A549 treated with Hydrocortisone at 1 μM for 4 hours (cell line): ENCODE measurements at places on chromosomes 1 and 21. TPM values are rescaled to one million over a fixed set of nuclear protein-coding genes. Genes with fewer than 3 reads are reported as not detected.

CFHR4 gene
- not detected in 5 replicates for total RNA-seq

OR2AK2 gene
- not detected in 5 replicates for total RNA-seq

ANXA9 gene
- 0.70 to 1.1 TPM (median 0.84 TPM) in 5 replicates for total RNA-seq

OXCT2 gene
- 0.35 to 0.67 TPM (median 0.43 TPM) in 5 replicates for total RNA-seq

OR6N1 gene
- total RNA-seq = not detected in 5 replicates

CD58 gene
- total RNA-seq = 20.1 to 24.9 TPM (median 23.0 TPM) in 5 replicates

ARTN gene
- total RNA-seq = 0.07 to 0.46 TPM (median 0.22 TPM) in 5 replicates

PROK1 gene
- total RNA-seq = not detected in 5 replicates

KRTAP13-2 gene
- not detected in 5 replicates for total RNA-seq

PTPRC gene
- total RNA-seq = not detected in 5 replicates

POU3F1 gene
- 0.07 TPM in 1 of 5 replicates, not detected in the others for total RNA-seq

MCOLN3 gene
- total RNA-seq = 3.5 to 4.4 TPM (median 3.8 TPM) in 5 replicates

MROH9 gene
- total RNA-seq = not detected in 5 replicates

RAB3B gene
- total RNA-seq = 4.8 to 10.0 TPM (median 5.7 TPM) in 5 replicates

GOLT1A gene
- 3.2 to 6.6 TPM (median 4.6 TPM) in 5 replicates for total RNA-seq

HES4 gene
- total RNA-seq = 15.6 to 64.4 TPM (median 55.7 TPM) in 5 replicates

HMCN1 gene
- total RNA-seq = 0.05 to 0.20 TPM (median 0.07 TPM) in 5 replicates

UTS2 gene
- total RNA-seq = not detected in 5 replicates

WARS2 gene
- 4.8 to 6.3 TPM (median 5.6 TPM) in 5 replicates for total RNA-seq

PALMD gene
- 0.13 to 0.31 TPM (median 0.27 TPM) in 5 replicates for total RNA-seq

SMCP gene
- not detected in 5 replicates for total RNA-seq

ATP6V1G3 gene
- total RNA-seq = not detected in 5 replicates

HSD11B1 gene
- total RNA-seq = 0.09 to 0.60 TPM (median 0.47 TPM) in 5 replicates

CDC42BPA gene
- total RNA-seq = 8.0 to 13.6 TPM (median 9.4 TPM) in 5 replicates

TCHH gene
- 0.16 to 0.30 TPM (median 0.29 TPM) in 5 replicates for total RNA-seq

PDPN gene
- total RNA-seq = not detected in 5 replicates

GJA4 gene
- total RNA-seq = not detected in 5 replicates

SUSD4 gene
- 0.57 to 0.91 TPM (median 0.77 TPM) in 5 replicates for total RNA-seq

FCGR2B gene
- not detected in 5 replicates for total RNA-seq

ZC3H12A gene
- total RNA-seq = 35.4 to 54.7 TPM (median 46.9 TPM) in 5 replicates

C1orf226 gene
- total RNA-seq = 0.70 to 0.93 TPM (median 0.79 TPM) in 5 replicates

BATF3 gene
- total RNA-seq = 22.7 to 41.7 TPM (median 35.8 TPM) in 5 replicates

OR14A2 gene
- not detected in 5 replicates for total RNA-seq

MAP10 gene
- total RNA-seq = 0.63 to 1.1 TPM (median 0.84 TPM) in 5 replicates

FCER1A gene
- total RNA-seq = not detected in 5 replicates

ETV3L gene
- total RNA-seq = not detected in 5 replicates

ADGRL4 gene
- total RNA-seq = not detected in 5 replicates

GREM2 gene
- 0.07 to 0.16 TPM (median 0.10 TPM) in 5 replicates for total RNA-seq

HRNR gene
- total RNA-seq = not detected in 5 replicates
